ENCODE measurements at places on chromosomes 7 and 10.

DNA sequence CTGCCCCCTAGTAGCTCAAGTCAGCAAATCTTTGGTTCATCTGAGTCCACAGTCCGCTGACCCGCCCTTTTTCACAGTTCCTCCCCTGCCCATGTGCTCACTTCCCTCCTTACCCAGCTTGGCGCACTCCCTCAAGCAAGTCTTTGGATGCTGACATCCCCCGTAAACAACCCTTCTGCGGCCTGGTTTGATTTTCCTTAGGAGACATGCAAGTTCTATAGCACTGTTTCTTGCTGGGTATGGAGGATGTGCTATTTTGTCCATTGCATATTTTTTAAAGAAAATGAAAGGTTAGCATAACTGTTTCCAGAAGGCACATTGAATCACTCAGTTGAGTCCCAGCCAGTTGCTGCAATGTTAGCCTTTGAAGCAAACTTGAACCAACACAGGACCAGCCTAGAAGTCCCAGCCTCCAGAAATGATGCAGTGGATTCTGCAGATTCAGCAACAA lies 38.2 kb downstream of the HTRA1 start:
- DNase-seq: no peak

- DNase-seq: no peak
Measured at GRCh38 chr10:28815681-28816080, 138.4 kb downstream of the BAMBI start.

GRCh38 chr10:35770817-35771355 lies 128.8 kb upstream of the FZD8 start:
- DNase-seq: no peak

GRCh38 chr10:107814865-107815487 lies 650.5 kb upstream of the SORCS1 start:
- DNase-seq: peak; percentile 40

GRCh38 chr7:139543801-139544603 lies 20.5 kb downstream of the CLEC2L start:
- DNase-seq: no peak

DNA sequence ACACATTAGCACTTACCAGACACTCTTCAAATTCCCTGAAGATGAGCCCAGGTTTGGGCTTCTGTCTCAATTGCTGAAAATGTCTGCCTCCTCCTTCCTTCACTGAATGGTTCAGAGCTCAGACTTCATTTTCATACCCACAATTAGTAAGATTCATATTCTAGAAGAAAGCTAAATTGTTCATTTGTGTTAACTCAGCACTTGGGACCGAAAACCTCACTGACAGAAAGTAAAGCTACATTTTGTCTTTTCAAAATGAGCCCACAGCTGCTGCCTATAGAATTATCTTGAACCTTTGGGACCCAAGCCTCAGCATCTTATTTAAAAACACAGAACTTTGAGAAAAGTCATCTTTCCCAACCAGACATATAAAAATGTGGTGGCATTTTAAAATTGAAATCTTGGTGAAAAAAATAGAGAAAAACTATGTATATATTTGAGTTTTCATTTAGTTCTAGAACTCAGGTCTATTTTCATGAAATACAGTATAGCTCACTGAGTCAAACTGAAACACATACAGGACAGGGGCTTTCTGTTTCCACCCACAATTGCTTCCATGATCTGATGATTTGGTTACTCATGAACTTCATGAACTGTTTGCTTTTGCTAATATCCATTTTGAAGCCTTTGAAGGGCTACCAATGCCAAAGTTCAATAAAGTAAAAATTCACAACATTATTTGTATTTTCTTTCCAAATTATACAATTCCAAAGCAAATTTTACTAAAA lies 119.1 kb upstream of the PFKP start:
- no peak for DNase-seq

GRCh38 chr7:155002411-155003091 lies 373 bp downstream of the PAXIP1 start:
- DNase-seq: peak; percentile 84

All from NCI-H1417 (cell line).